Esophagus muscularis mucosa (tissue), 4 donors: ENCODE measurements at places on chromosomes 5 and 9.

DNA sequence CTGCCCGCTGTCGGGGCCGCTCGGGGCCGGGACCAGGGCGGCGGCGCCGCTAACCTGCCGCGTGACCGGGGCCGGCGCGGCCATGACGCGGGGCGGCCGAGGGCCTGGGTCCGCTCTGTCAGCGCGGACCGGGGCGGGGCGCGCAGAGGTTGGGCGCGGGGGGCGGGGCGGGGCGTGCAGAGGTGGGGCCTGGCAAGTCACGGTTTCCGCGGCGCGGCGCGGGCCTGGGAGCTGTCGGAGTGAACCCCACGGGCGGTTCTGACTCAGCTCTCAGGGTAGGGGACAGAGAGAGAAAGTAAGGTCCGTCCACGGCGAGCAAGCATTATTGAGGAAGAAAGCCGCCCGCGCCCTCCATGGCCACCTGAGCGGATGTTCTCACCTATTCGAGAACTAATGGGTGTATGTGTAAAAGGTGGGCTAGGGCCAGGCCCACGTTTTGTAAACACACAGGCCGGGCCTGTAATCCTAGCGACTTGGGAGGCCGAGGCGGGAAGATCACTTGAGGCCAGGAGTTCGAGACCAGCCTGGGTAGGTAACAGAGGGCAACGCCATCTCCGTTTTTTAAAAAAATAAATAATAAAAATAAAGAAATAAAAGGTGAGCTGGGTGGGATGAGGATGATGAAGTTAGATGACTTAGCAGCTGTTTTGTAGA is at the start of gene PRXL2C:
Gene PRXL2C (minus strand): TSS at position 120 of the 654 bp plus-strand sequence. CDS start 36 bp downstream, at position 84.
- peak; percentile 95 for DNase-seq

DNA sequence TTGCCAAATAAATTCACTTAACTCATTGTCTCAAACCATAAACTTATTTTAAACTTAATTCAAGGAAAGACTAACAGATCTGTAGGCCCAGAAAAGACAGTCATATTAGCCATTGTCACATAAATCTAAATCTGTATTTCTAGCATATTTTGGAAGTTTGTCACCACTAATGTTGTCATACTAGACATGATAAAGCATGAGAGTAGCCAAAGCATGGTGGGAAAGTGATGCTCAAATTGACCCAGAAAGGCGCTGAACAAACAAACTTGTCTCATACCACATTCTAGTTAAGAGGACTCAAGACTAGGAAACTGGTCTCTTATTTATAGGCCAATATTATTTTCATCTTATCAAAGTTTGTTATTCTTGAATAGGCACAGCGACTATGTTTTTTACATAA is 99.4 kb downstream of the VCAN start:
- no peak for DNase-seq

GRCh38 chr9:126975327-126976220 is 61.0 kb downstream of the RALGPS1 start:
- DNase-seq, result no peak

DNA sequence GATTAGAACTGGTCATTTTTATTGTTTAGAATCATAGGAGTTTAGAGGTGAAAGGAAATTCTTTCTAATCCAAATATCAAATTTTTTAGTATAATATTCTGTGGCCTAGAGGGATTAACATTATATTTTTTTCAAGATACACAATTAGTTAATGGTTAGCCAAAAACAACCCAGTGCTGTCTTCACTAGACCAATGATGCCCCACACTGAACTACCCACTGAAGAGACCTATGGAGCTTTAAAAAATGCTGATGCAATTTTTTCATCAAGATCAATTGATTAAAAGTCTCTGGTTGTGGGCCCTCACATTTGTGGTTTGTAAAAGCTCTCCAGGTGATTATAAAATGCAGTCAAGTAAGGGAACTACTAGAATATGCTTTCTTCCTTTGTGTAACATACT is 274.1 kb upstream of the C9orf72 start:
- DNase-seq, result no peak

- DNase-seq, result no peak
These were observed 52.9 kb upstream of the KIAA1958 start for GRCh38 chr9:112433499-112434392.

- DNase-seq, result no peak
These were observed 6.3 kb upstream of the ADAM19 start for GRCh38 chr5:157581901-157582300.

GRCh38 chr5:37769108-37769507 is 70.7 kb downstream of the GDNF start:
- no peak for DNase-seq

DNA sequence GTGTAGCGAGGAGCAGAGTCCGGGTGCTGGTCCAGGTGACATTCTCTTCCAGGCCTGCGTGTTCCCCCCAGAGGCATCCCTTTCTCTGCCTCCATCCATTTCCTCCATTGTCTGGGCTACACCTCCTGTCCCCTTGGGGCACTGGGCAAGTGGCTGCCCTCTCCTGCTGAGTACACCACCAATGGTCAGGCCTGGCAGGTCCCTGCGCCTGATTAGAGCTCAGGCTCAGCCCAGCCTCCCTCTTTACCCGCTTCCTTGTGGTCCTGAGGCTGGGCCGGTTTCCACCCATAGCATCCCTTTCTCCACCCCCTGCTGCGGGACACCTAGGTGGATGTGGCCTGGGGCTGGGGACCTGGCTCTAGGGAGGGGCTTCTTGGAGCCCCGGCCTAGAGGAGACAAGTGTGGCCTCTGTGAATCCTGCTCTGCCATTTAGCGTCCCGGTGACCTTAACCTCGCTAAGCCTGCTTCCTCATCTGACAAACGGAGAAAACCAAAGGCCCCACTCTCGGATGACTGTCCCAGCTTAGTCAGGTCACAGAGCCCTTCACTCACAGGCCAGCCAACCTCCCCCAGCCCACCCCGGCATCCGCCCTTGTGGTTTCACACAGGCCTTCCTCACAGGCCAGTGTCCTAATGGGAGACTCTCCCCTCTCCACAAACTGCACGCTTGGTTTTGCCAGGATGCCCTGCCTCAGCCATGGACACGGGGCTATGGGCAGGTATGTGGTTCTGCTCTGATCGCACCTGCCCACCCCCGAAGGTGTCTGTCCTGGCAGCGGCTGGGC is 12.9 kb downstream of the DOLPP1 start:
- DNase-seq, result no peak

- DNase-seq, result no peak
These were observed 128.3 kb upstream of the PLCXD3 start for GRCh38 chr5:41638685-41639084.

- no peak for DNase-seq
These were observed 17.5 kb downstream of the TMEM161B start for GRCh38 chr5:88251048-88251711.

DNA sequence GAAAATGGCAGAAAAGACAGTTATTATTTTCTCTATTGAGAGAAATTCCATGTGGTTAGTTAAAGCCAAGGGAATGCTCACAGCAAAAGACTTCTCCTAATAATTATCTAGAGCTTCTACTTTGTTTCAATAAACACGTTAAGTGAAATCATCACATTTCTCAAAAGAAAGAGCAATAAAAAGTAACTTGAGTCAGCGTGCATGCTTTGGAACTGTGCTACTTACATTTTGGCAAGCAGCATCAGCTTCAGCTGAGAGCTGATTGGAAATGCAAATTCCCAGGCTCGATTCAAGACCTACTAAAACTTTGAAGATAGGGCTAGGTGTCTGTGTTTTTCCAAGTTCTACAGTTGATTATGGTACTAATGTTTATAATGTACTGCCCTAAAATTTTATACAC is 132.1 kb downstream of the CDH18 start:
- no peak for DNase-seq

GRCh38 chr5:156420665-156421064 is 93.7 kb downstream of the SGCD start:
- no peak for DNase-seq

DNA sequence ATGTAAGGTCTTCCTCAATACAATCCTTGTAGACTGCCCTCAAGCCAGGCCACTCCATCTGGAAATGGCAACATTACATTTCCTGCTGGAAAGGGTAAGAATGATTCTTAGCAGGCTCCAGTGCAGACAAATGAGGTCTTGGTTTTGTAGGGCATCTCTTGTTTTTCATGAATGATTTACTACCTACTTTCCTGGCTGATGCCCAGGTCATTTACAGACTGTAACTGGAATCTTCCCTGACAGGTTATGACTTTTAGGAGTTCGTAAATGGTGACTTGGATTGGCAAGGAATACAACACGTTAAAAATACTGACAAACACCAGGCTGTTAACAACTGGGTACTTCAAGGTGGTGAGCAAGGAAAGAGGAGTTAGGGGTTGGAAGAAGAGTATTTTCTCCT is 510.5 kb upstream of the TNC start:
- peak; percentile 47 for DNase-seq

DNA sequence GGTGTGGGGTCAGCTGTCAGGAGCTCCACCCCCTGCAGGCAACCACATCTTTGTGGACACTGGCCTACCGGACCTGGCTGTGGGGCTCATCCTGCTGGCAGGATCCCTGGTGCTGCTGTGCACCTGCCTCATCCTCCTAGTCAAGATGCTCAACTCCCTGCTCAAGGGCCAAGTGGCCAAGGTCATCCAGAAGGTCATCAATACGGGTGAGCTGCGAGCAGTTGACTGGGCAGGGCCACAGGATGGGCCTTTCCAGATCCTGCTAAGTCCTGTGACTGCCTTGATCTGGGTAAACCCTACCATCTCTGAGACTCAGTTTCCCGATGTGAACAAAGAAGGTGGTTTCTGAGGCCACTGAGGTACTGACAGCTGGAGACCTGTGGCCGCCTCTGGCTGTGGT is 6.5 kb downstream of the PFN3 start:
- no peak for DNase-seq

DNA sequence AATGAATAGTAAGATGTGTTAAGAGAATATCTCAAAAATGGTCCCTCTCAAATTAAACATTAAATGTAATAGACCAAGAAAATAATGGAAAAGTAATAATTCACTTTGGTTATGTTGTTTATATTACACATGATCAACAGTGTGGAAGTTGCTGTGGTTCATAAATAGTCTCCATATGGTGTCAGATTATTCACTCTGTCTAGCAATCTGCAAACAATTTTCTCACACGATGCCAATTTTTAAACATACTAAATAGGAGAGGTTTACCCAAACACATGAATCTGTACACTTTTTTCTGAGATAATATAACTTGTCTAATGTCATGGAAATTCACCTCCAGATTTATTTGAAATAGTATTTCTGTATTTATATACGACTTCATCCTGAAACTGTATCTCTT is 217.4 kb upstream of the FBXL7 start:
- DNase-seq, result no peak

GRCh38 chr9:78788101-78788500 is 491.2 kb downstream of the PSAT1 start:
- DNase-seq, result no peak

DNA sequence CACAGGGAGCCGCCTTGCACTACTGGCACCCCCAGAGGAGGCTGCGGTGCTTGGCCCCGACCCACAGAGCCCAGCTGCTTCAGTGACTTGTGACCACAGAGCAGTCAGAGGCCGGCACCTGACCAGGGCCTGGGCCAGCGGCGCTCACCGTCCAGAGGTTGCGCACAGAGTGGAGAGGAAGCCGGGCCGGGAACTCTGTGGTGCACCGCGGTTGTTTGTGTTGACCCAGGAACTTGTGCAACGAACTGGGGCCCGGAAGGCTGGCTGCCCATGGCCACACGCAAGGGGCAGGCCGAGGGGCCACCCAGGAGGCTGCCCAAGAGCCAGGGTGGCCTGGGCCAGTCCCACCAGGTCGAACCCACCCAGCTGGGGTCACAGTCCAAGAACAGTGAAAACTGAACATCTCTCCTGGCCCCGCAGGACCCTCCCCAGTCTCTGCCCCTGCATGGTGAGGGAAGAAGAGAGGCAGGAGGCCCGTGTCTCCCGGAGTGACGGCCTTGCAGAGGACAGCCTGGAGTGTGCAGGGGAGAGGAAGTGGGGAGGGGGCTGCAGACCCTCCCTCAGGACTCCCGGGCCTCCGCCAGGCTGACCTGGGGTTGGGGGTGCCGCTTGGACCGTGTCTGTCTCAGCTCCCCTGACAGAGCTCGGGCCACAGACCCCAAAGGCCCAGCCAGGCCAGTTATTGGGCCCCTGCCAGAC is 42.8 kb upstream of the EGFL7 start:
- no peak for DNase-seq

DNA sequence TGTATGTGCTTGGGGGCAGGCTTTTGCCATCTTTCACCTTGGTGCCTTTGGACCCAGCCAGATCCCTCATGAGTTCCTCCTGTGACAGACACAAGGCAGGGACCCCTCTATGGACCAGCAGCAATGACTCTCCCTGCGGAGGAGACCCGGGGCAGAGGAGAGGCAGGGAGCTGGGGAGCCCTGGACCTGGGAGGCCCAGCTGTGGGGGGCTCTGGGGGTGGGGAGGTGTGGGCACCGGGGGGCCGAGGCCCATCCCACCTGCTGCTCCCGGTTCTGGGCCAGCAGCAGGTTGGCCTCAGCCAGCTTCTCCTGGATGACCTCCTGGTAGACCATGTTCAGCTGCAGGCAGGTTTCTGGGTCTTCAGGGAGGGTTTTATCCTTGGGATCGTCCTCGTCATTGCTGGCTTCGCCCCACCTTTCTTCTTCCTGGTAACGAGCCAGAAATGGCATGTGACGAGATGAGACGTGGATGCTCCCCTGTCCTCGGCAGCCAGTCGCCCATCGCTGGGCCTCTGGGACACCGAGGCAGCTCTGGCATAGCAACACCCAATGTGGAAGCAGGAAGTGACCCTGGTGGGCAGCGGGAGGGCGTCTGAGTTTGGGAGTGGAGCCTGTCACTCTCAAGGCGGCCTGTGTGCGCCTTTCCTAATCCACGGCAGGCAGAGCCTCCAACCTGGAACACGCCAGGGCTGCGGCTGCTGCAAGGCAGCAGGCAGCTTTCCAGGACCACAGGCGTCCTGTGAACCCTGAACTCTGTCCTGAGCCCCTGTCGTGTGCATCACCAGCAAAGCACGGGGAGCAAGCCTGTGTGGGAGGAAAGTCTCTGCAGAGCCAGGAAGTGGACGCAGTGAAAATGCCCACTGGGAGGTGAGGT is 4.4 kb downstream of the SNAPC4 start:
- DNase-seq, result no peak

GRCh38 chr5:164431634-164432304 is 926.4 kb downstream of the MAT2B start:
- DNase-seq, result no peak

GRCh38 chr5:78621291-78621738 is 27.3 kb downstream of the LHFPL2 start:
- no peak for DNase-seq

- no peak for DNase-seq
These were observed 480.7 kb downstream of the DMAC1 start for GRCh38 chr9:7318920-7319319.

DNA sequence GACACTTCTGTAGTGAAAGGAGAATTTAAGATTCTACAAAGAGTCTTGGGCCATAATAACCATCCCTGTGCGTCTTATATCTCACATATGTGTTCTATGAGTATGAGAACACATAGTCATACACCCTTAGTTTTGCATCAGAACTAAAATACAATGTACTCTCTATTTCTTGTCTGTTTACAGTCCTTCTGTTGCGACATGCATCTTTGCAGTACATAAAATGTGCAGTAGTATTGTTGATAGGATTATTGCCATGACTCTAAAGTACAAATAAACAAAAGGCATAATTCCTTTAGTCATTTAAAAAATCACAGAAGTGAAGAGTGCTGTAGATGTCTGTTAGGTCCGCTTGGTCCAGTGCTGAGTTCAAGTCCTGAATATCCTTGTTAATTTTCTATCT is 201.9 kb downstream of the NR3C1 start:
- DNase-seq, result no peak
